A549 (cell line): ENCODE measurements at places on chromosomes 1 and 21. TPM values are rescaled to one million over a fixed set of nuclear protein-coding genes. Genes with fewer than 3 reads are reported as not detected.

DNA sequence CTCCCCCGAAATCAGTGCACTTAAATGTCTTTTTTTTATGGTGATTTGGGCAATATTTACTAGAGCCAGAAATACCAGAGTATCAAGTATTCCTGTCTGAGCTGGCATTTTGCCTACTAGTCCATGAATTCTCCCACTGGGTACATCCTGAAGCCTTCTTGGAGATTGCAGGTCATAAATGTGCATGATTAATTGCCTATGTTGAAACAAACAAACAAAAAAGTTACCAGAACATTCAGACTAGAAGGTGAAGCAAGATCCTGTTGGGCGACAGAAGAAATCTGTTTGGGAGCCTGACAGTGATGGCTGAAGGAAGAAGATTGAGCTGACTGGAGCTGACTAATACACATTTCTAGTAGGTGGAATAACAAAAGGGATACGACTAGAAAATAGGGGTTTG is 127.4 kb upstream of the NRIP1 start:
- peak; percentile 71 for DNase-seq

DNA sequence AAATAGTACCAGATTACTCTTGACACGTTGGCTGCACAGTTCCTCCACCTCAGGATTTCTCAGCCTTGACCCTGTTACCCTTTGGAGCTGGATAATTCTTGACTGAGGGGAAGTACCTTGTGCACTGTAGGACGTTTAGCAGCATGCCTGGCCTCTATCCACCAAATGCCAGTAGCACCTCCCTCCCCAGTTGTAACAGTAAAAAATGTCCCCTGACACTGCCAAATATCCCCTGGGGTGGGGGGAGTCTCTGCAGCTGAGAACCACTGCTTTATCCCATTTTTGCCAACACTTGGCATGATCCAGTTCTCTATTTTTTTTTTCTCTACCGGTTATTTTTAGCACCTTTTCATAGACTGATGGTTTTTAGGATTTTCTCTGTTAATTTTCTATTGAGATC is 34.0 kb downstream of the C1orf198 start:
- no peak for DNase-seq

- no peak for DNase-seq
These were observed 36.2 kb upstream of the ZNF362 start for GRCh38 chr1:33219886-33220661.

DNA sequence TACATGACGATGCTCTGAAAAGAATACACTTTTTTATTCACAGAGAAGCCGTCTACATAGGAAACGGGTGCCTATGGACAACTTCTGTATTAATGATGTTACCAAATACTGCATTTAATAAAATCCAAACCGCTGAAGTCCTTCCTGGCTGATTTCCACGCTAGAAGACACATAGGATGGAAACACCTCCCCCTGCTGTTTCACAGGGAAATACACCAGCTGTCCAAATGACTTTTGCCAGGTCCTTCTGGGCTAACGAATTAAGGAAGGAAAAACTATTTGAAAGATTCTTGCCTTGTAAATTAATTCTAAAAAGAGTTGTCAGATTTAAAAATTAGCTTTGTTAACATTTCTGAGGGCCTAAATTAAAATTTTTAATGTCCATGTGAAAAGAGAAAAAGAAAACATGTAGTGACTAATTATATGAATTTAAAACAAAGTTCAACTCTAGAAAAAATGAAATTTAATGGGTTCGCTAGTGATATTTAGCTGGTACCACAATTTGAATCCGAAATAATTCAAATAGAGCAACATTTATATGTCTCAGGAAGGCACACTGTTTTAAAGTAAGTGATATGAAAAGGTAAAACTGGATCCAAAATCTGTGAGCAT is 146.0 kb downstream of the RERE start:
- DNase-seq: peak; percentile 61

DNA sequence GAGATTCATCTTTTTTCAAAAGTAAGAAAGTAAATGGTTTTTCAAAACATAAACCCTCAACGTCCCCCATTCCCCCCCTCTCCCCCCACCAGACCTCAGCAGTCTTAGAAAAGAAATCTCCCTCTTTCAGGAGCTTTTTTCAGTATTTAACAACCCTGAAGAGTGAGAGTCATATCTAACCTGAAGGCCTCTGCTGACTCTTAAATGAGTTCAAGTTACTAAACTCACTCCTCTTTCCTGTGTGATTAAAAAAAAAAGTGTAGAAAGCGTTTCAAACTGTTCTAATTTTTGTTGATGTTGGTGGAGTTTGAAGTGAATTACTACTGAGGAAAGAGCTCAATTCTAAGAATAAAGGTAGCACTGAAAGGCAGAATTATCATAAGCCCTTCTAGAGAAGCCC is 93.7 kb downstream of the VAV3 start:
- DNase-seq: no peak

DNA sequence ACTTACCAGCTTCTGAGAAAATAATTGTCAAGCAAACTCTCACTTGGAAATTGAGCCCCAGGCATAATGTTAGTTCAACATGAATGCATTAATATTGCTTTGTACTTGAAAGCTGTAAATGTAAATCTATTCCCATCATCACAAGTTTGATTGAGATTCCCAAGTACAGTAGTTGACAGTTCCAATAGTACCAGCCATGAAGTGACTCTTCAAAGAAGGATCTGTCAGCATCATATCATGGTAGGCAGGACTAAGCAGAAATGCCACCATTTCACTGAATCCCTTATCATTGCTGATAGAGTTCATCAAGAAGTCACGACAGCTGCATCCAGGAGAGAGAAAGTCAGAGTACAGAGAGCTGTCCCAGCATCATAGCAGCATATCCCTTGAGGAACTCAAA is 348.7 kb downstream of the OMA1 start:
- no peak for DNase-seq

DNA sequence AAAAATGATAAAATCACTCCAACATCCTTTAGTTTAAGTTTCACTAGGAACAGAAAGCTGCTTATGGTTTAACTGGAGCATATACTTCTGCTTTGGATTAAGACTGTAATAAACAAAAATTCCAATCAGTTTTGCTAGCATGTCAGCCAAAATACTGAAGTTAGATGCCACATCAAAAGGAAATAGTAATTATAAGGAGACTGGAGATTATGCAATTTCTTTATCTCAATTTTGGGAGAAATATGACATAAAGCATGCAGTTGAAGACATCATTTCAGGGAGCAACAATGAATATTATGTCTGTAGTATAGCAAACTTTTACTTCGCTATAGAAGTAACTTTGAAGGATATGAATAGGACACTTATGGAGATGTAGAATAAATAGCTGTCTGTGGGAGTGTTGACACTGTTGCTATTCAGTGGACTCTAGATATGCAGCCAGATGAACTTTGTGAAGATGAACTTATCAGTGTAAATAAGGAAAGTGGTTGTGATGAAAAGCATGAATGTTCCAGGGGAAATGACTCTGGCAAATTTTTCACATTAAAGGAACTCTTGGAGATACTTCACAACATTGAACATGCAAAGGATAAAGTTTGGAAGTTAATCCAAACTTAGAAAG is 107.8 kb downstream of the RABGAP1L start:
- DNase-seq: no peak

DNA sequence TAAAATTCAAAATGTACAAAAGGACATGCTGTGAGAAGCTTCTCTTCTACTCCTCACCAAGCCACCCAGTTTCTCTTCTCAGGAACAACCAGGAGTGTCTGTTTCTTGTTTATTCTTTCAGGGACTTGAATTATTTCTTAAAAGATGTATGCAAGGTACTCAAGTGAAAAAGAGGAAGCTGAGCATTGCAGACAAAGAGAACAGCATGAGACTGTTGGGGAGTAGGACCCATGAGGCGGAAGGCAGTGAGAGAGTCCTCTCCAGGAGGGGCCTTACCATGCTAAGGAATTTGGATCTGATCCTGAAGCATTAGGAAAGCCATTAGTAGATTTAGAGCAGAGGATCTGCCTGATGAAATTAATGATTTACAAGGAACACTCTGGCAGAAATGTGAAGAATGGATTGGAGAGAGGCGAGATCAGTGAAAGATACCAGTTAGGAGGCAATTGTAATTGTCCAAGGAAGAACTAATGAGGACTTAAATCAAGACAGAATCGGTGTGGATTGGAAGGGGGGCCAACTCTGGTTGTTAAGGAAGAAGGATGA is 14.7 kb upstream of the SSX2IP start:
- DNase-seq: no peak

GRCh38 chr1:161287482-161288054 is 22.2 kb downstream of the MPZ start:
- no peak for DNase-seq

DNA sequence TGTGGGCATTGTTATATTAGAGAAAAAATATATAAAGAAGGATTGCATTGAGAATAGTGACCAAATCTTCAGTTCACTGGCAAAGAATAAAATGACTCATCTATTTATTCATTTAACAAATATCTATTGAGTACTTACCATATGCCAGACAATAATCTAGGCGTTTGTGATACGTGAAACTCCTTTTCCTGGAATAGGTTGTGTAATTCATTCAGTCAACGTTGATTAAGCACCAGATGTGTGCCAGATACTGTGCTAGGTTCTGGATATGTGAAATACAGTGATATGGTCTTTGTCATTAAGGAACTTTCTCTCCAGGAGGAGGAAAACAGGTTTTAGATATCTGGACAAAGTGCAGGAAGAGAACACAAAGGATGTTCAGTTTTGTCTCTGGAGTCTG is 344.5 kb downstream of the RWDD3 start:
- no peak for DNase-seq

DNA sequence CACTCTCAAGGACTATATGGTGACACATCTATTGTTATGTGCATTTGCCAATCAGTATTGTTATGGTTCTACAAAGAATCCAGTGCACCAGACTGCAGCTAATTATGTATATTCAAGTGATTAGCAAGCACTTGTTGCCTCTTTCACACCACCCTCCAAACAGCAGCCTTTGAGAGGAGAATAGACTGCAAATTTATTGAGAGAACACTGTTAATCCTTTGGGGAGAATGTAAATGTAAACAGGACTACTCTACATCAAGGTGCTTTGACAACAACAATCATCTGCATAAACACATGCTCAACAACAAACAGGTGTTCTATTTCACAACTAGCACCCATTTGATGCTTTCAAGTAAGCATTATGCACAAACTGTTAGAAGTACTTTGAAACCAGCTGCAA is 117.4 kb downstream of the AKT3 start:
- DNase-seq: no peak

Gene PALMD
- polyA plus RNA-seq: 2.6 to 3.1 TPM (median 3.1 TPM) in 3 replicates

DNA sequence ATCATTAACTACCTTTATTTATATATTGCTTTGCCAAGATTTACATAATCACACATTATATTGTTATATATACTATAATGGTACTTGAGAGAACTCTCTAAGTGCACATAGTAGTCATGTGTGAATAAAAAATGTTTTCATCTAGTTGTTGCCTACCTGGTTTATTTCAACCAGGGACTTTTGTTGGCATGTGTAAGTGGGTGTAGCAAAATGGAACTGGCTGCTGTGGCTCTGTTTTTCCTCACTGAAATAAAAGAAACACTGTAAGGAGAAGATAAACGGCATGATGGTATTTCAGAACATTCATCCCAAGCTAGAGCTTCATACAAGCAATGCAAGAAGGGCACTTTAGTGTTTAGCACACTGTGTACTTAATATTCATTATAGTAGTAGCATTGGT is 14.9 kb downstream of the RBBP4 start:
- DNase-seq: no peak

DNA sequence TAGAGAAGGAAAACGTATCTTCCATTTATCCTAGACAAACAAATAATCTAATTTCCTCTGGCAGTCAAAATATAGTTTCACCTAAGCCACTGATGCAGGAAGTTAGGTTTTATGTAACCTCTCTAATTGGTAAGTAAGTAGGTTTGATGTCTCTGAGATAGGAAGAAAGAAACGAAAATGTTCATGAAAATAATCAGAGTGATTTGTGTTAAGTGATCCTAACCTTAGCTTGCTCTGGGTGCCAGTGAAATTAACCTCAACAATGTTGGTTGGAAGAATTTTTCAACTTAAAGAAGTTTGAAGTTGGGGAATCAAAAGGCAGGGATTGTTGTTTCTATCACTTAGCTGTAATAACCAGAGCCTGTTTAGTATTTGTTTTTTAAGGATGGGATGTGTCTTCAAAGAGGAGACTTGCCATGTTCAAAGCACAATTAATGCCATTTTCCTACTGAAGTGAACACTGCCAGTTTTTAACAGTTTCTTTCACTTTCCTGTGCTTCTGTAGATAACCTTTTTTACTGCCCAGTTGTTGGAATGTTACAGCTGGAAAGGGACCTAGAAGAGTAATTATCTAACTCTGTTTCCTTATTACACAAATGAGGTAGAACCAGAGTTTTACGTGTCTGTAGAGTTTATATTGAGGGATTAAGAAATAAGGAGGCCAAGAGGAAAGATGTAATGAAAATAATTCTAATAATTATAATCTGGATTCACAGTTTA is 18.4 kb downstream of the HIPK1 start:
- DNase-seq: no peak

DNA sequence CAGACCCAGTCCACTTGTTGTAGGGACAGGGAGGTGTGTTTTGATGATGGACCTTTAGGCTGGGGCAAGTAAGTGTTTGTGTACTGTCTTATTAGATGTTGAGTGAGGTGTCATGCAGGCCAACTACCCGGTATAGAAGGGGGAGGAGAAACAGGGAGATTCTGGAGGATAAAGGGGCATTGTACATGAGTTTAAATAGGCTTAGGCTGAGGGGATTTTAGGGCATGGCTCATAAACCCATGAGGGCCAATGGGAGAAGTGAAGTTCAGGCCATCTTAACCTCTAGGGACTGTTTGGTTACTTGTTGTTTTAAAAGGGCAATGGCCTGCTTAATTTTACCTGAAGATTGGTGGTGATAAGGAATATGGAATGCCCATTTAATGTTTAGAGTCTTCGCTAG is 38.2 kb upstream of the PLA2G5 start:
- no peak for DNase-seq

DNA sequence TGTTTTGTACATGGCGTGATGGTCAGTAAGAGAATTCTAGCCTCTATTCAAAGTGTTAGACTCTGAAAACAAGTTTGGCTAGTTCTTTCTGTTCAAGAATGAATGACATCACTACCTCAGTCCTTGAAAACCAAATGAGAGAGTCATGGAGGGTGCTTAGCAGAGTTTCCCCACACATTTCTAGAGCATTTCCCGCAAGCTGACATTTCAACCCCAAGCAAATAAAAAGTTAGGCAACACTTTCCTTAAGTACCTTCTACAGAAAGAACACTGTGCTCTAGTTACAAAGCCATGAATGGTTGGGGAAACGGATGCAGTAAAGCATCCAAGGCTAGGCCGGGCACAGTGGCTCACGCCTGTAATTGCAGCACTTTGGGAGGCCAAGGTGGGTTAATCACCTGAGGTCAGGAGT is 47.9 kb upstream of the SLC44A3 start:
- DNase-seq: no peak

GRCh38 chr1:160402001-160402795 is 1.8 kb downstream of the VANGL2 start:
- DNase-seq: no peak

- no peak for DNase-seq
These were observed 3.4 kb downstream of the IGSF21 start for GRCh38 chr1:18110968-18111367.

GRCh38 chr1:226736908-226737818 is 1.9 kb downstream of the ITPKB start:
- DNase-seq: no peak

Gene ARHGAP30
- polyA plus RNA-seq: 0.09 to 0.13 TPM (median 0.13 TPM) in 3 replicates

- peak; percentile 54 for DNase-seq
These were observed 106.7 kb upstream of the ADAR start for GRCh38 chr1:154714638-154715037.
